Muscle of leg (tissue), 16 donors: ENCODE measurements at places on chromosomes 1 and 21. TPM values are rescaled to one million over a fixed set of nuclear protein-coding genes. Genes with fewer than 3 reads are reported as not detected.

DNA sequence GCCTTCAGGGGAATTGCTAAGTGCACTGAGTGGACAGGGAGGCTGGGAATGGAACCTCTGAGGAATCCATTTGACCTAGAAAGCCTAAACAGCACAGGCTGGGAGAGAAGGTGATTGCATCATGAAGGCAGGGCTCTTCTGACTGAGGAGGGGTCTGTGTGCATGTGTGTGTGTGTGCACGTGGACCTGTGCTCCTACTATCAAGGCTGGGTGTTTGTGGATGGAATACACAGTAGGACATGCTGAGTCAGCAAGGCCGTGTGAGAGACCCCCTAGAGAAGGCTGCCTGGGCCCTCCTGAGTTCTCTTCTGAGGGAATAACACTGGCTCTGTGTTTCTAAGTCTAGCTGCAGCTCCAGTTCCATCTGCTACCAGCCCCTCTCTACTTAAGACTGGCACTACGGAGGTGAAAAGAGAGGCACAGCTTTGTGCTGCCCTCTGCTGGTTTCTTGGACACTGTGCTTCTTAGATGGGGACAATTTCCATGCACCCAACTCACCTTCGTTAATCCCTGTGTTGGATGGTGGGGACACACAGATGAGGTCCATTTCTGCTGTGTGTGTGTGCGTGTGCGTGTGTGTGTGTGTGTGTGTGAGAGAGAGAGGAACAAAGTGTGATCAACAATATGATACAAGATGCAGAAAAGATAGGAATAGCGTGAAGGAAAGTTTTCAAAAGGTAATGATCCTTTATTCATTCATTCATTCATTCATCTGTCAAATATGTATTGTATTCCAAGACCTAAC is 6.2 kb upstream of the EFCAB14 start:
- no peak overlapping the region for H3K4me3 ChIP-seq
- H3K27ac ChIP-seq = no peak overlapping the region
- H3K36me3 ChIP-seq = no peaks in the 10 kb centered on the region
- peaks cover 3% of the 10 kb centered on the region for H3K4me1 ChIP-seq
- DNase-seq = peak; percentile 80

DNA sequence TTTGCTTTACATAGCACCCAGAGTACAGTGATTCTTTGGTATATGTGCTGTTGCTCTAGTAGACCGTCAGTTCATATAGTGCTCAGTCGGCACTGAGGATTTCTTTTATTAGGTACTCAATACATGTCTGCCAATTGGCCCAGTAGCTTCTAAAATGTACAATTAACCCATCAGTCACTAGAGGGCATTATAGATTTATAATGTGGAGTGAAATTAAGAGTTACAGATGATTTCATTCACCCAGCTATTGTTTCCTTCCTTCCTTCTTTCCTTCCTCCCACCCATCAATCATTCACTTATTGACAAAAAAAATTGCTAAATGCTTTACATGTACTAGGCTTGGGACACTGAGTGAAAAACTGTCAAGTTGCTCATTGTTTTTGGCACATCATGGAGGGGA is 263.6 kb upstream of the USP24 start:
- no peaks in the 10 kb centered on the region for H3K27me3 ChIP-seq
- DNase-seq = peak; percentile 30
- no peak overlapping the region for H3K4me3 ChIP-seq
- H3K27ac ChIP-seq = no peak overlapping the region

DNA sequence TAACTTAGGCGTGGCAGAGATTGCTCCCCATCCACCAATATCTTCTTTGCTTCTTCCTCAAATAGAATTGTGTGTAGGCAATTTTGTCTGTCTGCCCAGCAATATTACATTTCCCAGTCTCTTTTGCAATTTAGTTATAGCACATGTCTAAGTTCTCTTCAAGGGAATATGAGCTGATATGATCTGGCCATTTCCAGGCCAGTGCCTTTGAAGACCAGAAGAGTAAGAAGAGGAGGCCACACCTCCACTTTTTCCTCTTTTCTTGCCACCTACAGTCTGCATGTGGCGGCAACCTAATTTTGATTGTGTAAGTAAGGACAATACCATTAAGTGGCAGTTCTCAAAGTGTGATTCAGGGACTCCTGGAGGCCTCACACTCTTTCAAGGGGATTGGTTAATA is 6.3 kb upstream of the RSBN1 start:
- H3K36me3 ChIP-seq = no peaks in the 10 kb centered on the region
- no peaks in the 10 kb centered on the region for H3K27me3 ChIP-seq
- H3K4me1 ChIP-seq = no peaks in the 10 kb centered on the region
- H3K27ac ChIP-seq = no peak overlapping the region
- no peak overlapping the region for H3K4me3 ChIP-seq

Gene SPRR2G
- not detected for total RNA-seq

Gene CACNA1E
- 0.22 TPM for total RNA-seq

Gene CYP4A22
- not detected for total RNA-seq

- H3K27ac ChIP-seq = no peak overlapping the region
- peaks cover 3% of the 10 kb centered on the region for H3K4me1 ChIP-seq
- H3K27me3 ChIP-seq = peaks cover 44% of the 10 kb centered on the region
- DNase-seq = no peak
Observed at GRCh38 chr1:212601524-212601923, 7.0 kb upstream of the ATF3 start.

DNA sequence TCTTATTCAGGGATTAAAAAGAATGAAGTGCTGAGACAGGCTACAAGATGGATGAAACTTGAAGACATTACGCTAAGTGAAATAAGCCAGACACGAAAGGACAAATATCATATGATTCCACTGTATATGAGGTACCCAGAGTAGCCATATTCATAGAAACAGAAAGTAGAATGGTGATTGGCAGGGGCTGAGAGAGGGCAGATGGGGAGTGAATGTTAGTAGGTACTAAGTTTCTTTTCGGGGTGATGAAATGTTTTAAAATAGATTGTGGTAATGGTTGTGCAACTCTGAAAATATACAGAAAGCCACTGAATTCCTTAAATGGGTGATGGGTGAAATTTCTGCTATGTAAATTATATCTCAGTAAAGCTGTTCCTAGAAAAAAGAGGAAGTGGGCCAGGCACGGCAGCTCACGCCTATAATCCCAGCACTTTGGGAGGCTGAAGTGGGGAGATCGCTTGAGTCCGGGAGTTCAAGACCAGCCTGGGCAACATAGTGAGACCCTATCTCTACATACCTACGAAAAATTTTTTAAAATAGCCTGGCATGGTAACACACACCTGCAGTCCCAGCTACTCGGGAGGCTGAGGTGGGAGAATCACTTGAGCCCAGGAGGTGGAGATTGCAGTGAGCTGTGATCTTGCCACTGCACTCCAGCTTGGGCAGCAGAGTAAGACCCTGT is 15.9 kb downstream of the SLC27A3 start:
- peak overlapping the region; percentile 98 for H3K27ac ChIP-seq
- peak overlapping the region; percentile 20 for H3K4me3 ChIP-seq
- H3K36me3 ChIP-seq = no peaks in the 10 kb centered on the region
- peaks cover 39% of the 10 kb centered on the region for H3K4me1 ChIP-seq
- no peaks in the 10 kb centered on the region for H3K27me3 ChIP-seq
- peak; percentile 73 for DNase-seq

DNA sequence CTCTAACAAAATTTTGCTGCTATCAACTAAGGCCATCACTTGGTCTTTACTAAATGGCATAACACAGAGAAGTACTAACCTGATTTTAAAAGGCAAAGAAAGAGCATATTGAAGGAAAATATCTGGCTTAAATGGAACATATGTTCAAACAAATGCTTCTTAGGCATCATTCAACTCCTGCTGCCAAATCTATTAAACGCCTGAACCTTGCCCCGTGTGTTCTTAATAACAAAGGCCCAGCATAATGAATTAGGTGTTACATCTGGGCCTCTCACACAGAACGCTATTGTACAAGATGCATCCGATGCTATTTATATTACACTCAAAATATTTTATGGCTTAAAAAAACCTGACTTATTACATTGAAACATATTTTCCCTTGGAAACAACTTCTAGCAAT is 48.4 kb downstream of the B3GALNT2 start:
- no peak for DNase-seq
- no peaks in the 10 kb centered on the region for H3K4me1 ChIP-seq
- H3K4me3 ChIP-seq = no peak overlapping the region
- H3K27me3 ChIP-seq = no peaks in the 10 kb centered on the region

Gene NOTCH2NLA
- total RNA-seq = 34.8 TPM

- no peak overlapping the region for H3K27ac ChIP-seq
- H3K27me3 ChIP-seq = no peaks in the 10 kb centered on the region
- H3K4me3 ChIP-seq = no peak overlapping the region
- no peaks in the 10 kb centered on the region for H3K4me1 ChIP-seq
Observed at GRCh38 chr1:218755128-218755527, 410.0 kb downstream of the TGFB2 start.

Gene FABP3
- total RNA-seq = 169 TPM

DNA sequence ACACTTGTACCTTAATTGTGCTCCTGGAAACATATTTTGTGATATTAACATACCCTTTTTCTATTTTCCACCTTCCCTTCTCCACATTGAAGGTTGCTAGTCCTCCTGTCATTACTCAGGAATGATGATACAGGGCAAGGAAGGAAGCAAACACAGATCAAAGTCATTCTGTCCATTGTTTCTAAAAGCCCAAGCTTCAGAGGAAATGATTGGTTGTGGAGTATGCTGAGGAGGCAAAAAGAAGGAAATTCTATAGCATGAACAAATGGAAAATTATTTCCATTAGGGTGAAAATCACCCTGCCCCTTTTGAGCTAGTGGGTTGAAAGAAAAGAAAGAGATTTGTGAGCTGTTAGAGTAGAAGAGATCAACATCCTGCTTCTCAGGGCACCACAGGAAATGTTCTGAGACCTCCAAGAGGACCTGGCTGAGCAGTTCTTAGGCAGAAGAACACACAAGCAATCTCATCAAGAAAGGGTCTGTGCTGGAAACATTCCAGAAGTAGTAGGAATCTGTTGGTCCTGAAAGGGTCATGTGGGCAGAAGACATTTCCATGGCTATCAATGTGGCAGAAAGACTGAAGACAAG is 29.0 kb upstream of the PRRX1 start:
- no peak for DNase-seq
- H3K4me1 ChIP-seq = no peaks in the 10 kb centered on the region
- H3K36me3 ChIP-seq = no peaks in the 10 kb centered on the region

Gene C1orf94
- total RNA-seq = not detected

Gene SRSF11
- total RNA-seq = 120 TPM

Gene EFNA4
- total RNA-seq = 7.5 TPM

Gene KIF26B
- 0.89 TPM for total RNA-seq

Gene RAB25
- total RNA-seq = not detected

DNA sequence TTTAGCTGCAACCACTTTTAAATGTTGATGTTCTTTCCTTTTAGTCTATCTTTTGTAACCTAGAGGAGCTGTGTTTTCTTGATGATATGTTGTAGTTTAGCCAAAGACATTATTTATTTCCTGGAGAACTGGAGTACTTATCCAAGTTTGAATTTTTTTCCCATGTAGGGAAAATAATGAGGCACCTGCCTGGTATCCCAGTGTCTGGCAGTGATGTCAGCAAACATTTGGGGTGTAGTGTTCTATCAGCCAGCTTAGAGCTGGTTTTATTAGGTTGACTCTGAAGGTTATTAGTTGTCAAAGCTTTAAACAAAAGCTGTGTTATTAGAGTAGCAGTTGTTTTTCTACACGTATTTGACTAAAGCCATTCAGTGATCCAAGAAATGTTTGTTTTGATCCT is 3.2 kb downstream of the CTPS1 start:
- no peaks in the 10 kb centered on the region for H3K27me3 ChIP-seq
- peak; percentile 30 for DNase-seq
- H3K27ac ChIP-seq = no peak overlapping the region
- H3K36me3 ChIP-seq = peaks cover 20% of the 10 kb centered on the region

GRCh38 chr21:15976807-15977206 is 247.0 kb downstream of the USP25 start:
- no peak overlapping the region for H3K4me3 ChIP-seq
- H3K27me3 ChIP-seq = no peaks in the 10 kb centered on the region
- H3K4me1 ChIP-seq = no peaks in the 10 kb centered on the region
- DNase-seq = no peak

GRCh38 chr21:42666925-42667324 is 13.5 kb downstream of the PDE9A start:
- H3K4me3 ChIP-seq = no peak overlapping the region
- no peak overlapping the region for H3K27ac ChIP-seq
- H3K36me3 ChIP-seq = no peaks in the 10 kb centered on the region

Gene DOP1B
- total RNA-seq = 4.2 TPM

GRCh38 chr1:180157576-180158057 is 2.9 kb downstream of the QSOX1 start:
- no peaks in the 10 kb centered on the region for H3K27me3 ChIP-seq
- DNase-seq = no peak
- no peak overlapping the region for H3K27ac ChIP-seq
- no peak overlapping the region for H3K4me3 ChIP-seq
- peaks cover 11% of the 10 kb centered on the region for H3K4me1 ChIP-seq

Gene LIN9
- 6.6 TPM for total RNA-seq

DNA sequence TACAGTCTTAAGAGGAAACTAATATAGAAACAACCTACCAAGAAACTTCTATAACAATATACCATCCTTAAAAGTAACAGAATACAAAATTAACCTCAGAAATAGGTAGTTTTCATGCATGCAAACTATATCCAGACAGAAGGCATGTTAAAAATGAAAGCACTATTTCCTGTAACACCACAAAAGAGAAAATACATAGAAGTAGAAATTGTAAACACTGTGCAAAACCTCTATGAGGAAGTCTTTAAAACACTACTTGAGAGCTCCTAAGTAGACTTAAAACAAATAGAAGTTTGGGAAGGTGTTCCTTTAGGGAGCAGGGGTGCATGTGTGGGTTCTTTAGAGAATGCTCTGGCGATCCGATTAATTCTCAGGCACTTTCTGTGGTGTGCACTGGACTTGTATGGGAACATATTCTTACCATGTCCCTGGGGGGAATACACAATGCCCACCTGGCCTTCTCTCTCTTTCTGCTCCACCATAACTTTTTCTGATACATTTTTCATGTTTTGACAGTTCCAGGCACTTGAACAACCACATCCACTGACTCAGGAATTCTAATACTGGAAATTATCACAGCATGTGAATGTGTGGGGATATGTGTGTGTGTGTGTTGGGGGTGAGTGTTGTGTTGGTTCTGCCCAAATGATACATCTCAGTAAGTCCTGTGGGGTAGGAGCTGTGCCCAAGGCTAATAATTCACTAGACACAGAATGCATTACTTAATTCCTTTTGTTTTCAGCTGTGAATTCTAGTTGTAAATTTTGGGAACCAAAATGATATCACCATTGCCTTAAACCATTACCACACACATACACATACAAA is 866.3 kb upstream of the B3GALT2 start:
- H3K27ac ChIP-seq = no peak overlapping the region
- no peaks in the 10 kb centered on the region for H3K27me3 ChIP-seq
- no peak overlapping the region for H3K4me3 ChIP-seq
- no peak for DNase-seq
- no peaks in the 10 kb centered on the region for H3K36me3 ChIP-seq
- no peaks in the 10 kb centered on the region for H3K4me1 ChIP-seq

GRCh38 chr1:86618358-86618757 is 71.5 kb downstream of the CLCA4 start:
- no peaks in the 10 kb centered on the region for H3K27me3 ChIP-seq
- no peaks in the 10 kb centered on the region for H3K4me1 ChIP-seq
- H3K4me3 ChIP-seq = no peak overlapping the region
- no peaks in the 10 kb centered on the region for H3K36me3 ChIP-seq
- DNase-seq = no peak
- H3K27ac ChIP-seq = no peak overlapping the region

- H3K27ac ChIP-seq = no peak overlapping the region
- no peaks in the 10 kb centered on the region for H3K27me3 ChIP-seq
- no peak overlapping the region for H3K4me3 ChIP-seq
- H3K36me3 ChIP-seq = peaks cover 2% of the 10 kb centered on the region
Observed at GRCh38 chr1:178733972-178734371, 8.9 kb downstream of the RALGPS2 start.

GRCh38 chr1:8633741-8634501 is 183.5 kb downstream of the RERE start:
- no peak overlapping the region for H3K4me3 ChIP-seq
- DNase-seq = no peak
- no peaks in the 10 kb centered on the region for H3K27me3 ChIP-seq
- peaks cover 2% of the 10 kb centered on the region for H3K36me3 ChIP-seq
- no peak overlapping the region for H3K27ac ChIP-seq
- no peaks in the 10 kb centered on the region for H3K4me1 ChIP-seq
